ENCODE measurements at places on chromosomes 2 and 18.

DNA sequence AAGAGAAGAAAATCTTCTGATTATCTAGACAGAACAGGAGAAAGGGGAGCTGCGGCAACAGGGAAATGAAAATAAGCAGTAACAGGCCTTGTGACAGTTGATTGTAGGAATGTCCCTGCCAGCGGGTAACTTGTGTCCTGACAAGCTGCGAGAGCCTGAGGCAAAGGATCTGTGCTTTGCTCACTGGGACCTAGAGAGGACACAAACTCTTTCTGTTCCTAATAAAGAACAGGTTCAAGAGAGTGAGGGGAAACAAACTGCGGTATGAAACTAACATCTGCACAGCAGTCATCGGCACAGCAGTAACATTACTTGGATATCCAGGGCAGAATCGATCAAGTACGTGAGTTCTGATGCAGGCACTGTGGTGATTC lies 103.7 kb upstream of the THOC1 start:
- no peak for DNase-seq

DNA sequence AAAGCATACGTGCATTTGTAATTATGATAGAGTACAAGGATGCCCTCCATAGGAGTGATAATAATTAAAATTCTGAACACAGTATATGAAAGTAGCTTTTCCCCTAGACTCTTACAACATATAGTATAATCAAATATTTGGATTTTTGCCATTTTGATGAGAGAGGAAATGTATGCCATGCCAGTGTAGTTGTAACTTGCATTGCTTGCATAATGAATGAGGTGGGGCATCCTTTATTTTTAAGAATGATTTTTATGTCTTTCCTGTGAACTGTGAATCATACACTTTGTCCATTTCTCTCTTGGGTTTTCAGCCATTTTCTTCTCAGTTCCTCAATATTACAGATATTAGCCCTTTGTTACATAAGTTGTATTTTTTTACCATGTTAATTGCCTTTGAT lies 197.5 kb downstream of the SCG2 start:
- no peak for DNase-seq

DNA sequence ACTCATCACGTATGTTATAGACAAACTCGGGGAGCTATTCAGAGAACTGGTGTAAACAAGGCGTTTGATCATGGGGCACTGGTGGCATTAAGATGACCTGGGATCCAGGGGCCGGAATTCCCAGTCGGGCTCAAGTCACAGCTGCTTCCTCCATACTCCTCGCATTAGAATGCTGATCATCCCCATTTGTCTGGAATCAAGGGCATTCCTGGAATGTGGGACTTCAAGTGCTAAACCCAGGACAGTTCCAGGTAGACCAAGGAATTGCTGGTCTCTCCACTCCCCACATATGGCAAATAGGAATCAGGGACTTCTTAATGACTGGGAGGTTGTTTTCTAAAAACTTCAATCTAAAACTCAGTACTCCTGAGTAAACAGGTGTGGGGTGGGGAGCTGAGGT lies 355.7 kb upstream of the RAB6C start:
- no peak for DNase-seq

DNA sequence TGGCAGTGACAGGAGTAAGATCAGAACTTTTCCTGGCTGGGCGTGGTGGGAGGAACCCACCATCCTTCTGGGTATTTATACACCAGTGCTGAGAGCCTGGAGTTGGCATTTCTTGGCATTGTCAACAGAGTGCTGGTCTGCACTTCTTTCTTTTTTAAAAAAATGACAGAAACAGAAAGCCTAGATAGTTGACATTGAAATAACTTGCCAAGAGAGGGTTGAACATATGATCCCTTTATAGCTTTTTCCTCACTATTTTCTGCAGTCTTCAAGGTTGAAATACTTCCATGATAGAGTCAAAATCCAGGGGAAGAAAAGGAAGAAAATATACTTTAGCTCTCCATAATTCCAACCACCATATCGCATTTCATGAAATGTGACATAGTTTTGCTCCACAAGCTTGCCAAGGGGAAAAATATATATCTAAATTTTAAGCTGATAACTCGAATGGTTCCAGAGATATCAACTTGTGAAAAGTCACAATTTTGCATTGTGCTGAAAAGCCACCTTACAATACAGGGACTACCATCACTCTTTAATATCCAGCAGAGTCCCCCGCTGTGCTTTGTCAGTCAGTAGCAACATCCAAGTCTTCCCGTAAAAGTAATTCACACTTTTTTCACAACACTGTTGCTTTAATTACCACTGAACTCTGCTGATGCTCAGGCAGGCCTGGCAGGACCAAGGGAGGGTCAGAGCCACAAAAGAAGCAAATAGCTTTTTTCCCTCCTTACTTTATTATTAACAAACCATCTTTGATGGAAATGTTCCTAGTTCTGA lies 764.9 kb upstream of the FANCL start:
- no peak for DNase-seq

DNA sequence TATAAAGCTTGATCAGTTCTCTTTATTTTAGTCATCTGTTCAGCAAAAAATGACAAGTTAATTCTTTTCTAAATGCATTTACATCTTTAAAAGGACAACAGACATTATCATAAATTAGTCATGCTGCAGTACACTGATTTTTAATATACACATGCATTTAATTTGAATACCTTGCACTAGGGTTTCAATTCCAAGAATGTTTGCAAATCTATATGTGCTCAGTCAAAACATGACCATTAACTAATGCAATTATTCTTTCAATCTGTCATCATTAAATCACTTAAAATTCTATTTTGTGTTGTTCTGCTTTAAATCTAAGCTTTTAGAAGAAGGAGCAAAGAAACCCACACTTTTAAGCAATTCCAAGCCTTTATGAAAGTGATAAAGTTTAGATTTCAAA lies 342.6 kb downstream of the THSD7B start:
- no peak for DNase-seq

GRCh38 chr2:167411367-167411766 lies 523.1 kb downstream of the XIRP2 start:
- no peak for DNase-seq

DNA sequence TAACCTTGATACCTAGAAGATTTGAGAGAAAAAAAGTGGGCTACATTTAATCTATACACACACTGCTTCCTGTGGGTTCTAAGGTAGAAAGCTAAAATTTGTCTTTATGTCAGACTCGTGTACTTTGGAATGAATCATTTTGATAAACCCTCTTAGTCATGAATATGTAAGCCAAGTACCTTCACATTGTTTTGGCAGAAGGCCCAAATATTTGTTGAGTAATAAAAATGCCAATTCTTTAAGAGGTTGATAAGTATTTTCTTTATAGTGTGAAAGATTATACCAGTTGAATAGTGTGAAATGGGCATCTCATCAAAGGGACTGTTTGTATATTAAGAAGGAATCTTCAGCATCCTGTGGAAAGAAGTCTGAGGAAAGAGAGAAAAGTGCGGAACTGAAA lies 1464.7 kb upstream of the ZEB2 start:
- no peak for DNase-seq

DNA sequence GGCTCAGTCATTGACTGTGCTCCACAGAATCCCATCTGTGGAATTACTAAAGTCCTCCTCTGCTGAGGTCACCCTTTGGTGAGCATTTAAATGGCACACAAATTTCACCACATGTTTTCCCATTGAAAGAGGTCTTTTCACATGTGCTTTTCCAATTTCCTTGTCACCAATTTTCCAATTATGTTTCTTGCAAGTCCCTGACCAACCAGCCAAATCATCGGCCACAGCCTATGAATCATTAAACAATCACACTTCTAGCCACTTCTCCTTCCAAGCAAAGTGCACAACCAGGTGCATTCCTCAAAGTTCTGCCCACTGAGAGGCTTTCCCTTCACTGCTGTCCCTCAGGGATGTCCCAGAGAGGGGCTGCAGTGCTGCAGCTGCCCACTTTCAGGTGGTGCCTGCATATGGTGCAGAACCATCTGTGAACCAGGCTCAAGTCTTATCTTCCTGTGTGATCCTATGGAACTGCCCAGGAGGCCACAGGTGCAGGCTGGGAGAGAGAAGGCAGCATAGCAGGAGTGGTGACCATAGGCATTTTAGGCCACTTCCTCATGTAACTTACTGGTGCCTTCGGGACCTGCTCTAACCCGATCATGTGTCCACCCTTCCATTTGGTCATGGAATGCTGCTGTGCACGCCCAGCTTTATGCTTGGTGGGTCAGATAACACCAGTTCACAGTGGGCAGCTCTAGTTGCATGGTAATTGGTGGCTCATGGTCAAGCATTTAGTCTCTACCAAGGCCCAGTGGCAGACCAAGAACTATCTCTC lies 153.0 kb downstream of the SEPTIN10 start:
- DNase-seq, result no peak

DNA sequence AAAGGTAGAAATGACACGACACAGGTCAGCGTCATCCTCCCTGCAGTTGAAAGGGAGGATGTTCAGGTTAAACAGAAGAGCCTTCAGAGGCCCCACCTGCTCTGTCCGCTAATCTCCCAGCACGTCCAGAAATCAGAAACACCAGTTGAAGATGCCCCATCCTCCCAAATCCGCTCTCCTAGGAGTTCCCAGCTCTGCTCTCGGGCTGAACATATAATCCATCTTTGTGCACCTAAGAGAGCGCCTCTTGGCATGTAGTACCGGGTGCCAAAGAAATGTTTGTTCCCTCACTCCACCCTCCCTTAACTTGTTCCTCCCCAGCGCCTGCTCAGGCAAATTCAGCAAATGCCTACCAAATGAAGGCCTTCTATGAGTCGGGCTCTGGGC lies 145.2 kb upstream of the SMAD2 start:
- no peak for DNase-seq

DNA sequence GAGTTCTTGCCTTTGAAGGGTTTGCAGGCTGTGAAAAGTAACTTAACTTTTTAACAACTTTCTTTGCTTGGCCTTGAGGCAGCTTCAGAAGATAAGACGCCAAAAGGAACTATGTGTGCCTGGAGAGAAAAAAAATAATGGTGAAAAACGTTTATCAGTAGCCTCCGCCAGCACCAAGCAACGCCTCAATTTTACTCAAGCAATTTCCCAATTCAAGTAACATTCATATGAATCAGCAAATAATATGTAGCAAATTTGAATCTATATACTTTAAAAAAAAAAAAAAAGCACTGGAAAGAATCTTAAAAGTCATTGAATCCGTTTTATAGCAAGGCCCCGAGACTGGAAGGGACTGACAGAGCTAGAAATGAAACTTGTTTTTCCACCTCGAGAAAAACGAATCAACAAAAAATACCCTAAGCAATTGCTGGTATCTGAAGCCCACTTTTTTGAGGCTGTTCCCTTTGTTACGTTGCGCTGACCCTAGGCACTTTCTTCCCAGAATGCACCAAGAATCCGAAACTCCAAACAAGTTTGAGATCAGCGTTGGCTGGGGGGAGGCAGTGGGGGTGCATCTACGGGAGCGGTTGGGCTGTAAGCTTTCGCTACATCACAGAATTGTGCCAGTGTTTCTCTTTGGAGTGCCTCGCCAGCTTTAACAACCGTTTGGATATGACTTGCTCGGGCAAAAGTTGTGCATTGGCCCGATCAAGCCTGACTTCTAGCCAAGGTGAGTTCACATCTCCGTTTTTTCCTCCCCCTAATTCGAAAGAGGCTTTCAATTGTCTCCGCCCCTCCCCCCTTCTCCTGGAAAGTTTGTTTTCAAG lies 2.7 kb upstream of the TGIF1 start:
- no peak for DNase-seq

Measured in iPS-NIHi11 (cell line).